ENCODE measurements at places on chromosomes 3 and 15.

GRCh38 chr3:147113293-147114044 is 292.9 kb downstream of the ZIC4 start:
- no peak for DNase-seq

GRCh38 chr15:101359365-101359947 is 64.4 kb upstream of the SNRPA1 start:
- peak; percentile 44 for DNase-seq

DNA sequence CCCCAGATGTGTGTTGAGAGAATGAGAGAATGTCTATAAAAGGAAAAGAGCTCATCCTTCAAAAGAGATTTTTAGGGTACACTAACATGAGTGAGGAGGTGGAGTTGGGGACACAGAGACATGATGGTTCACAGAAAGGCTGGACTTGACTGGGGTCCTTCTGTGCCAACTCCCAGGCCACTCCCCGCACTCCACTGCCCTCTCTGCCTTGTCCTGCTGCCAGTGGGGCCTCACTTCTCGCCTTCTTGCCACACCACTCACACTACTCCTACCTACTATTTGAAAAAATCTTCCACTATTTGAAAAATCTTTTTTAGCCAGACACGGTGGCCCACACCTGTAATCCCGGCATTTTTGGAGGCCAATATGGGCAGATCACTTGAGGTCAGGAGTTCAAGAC is 298.1 kb downstream of the EPHB1 start:
- DNase-seq = no peak

DNA sequence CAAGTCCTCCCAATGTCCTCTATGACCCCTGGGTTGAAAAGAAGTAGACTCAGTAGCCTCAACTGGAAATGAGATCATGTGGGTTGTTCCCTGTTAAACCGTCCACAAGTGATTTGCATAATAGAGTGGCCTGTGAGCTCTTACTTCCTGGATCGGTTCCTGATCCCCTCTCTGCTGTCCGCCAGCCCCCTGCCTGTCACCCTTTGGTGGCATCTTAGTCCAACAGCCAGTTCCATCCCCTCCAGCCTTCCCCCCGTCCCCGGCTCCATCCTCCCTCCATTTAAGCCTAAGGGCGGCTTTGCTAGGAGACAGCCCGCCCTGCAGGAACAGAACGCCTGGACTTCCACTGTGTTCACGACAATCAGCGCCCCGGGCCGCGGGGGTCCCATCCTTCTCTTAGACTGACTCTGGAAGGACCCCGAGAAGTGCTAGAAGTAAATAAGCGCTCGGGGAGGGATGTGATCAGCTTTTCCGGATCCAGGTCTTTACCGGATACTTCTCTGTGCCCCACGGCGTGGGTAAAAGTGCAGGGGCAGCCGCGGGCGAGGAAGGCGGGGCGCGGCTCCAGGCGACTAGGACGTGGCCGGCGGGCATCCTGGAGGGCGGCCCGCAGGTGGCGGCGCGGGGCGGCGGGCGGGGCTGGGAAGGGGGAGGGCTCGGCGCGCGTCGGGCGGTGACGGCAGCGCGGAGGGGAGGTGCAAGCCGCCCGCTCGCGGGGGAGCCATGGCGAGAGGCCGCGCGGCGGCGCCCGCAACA is 51.2 kb upstream of the ULK4 start:
- DNase-seq = peak; percentile 97
